ENCODE measurements at places on chromosomes 4 and X.

DNA sequence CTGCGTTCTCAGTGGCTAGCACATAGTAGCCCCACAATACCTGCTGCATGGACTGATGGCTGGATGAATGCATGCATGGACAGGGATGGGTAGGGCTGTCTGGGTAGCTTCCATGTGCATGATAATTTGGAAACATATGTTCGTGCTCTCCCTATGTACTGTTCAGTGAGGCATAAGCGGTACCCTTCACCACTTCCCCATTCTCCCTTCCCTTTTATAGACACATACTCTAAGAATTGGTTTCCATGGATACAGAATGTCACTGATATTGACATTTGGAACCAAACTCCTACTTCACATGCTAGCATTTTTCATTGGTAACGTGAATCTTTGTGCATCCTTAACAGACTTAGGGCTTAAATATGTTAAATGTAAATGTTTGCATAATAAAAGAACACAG, 20.4 kb downstream of the USP46 start:
- DNase-seq, result no peak

DNA sequence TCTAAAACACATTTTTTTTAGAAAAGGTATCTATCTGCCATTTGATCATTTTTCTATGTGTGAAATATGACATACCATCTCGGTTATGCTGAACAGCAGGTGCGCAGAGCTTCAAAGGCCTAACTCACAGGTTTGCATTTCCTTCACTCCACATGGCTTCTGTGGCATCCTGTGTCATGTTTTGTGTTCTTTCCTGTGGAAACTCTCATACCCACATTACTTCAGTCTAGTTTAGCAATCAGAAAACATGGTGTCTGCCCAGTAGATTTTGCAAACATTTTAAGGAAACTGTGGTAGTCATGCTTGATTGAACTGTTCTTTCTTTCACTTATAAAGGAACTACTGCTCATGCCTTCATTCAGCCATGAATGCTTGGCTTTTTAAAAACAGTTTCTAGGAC, 11.3 kb upstream of the ARAP2 start:
- DNase-seq, result no peak

- no peak for DNase-seq
Measured at GRCh38 chrX:57951666-57952319, 41.5 kb upstream of the ZXDA start.

DNA sequence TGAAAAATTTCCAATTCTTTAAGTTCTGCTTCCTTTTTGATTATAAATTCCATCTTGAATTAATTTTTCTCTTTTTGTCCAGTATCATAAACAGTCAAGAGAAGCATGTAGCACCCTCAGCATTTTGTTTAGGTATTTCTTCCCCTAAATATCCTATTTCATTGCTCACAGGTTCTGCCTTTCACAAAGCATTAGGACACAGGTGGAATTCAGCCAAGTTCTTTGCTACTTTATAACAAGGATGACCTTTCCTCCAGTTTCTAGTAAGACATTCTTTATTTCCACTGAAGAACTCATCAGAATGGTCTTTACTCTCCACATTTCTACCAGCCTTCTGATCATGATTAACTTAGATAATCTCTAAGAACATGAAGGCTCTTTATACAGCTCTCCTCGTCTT, 7.4 kb downstream of the SLC9B1 start:
- no peak for DNase-seq

- no peak for DNase-seq
Measured at GRCh38 chr4:147707892-147708672, 23.8 kb upstream of the ARHGAP10 start.
